ENCODE measurements at places on chromosomes 4 and X. TPM values are rescaled to one million over a fixed set of nuclear protein-coding genes. Genes with fewer than 3 reads are reported as not detected.
A peak's percentile ranks its signal among the peaks of the same experiment; 100 is the strongest.

Gene NALF2
- not detected for total RNA-seq

Gene NSG1
- total RNA-seq: 8.9 TPM

- DNase-seq: no peak
Measured at GRCh38 chr4:45679411-45679810, 444.4 kb downstream of the GABRG1 start.

GRCh38 chr4:8559011-8559410, 21.2 kb upstream of the GPR78 start:
- DNase-seq: no peak

DNA sequence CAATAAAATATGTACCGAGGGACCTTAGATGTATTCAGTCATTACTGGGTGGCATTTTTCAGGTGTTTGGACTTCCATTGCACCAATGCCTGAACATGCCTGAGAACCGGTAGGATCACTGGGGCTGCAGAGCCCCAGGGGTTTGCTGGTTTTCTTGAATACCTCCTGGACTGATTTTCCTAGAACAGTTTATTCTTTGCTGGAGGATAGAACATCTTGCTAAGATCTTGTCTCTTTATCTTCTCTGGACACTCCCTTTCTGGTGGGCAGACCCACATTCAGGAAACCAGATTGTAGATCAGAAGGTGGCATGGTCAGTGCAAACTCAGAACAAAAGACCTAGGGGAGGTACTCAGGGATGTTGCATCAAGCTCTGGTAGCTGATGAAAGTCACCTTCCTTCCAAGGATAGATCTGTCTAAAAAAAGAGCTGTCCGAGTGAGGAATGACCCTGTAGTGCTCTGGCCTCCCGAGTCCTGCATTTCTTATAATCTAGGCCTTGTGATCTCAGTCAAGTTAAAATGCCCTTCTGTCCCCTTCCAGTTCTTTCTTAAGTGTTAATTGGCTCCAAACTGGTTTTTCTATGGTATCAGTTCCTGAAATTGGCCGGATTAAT, 84.8 kb downstream of the CLDN34 start:
- DNase-seq: no peak

GRCh38 chrX:151393514-151393913, 3.5 kb upstream of the VMA21 start:
- no peak for DNase-seq

GRCh38 chr4:40238700-40239548, 42.1 kb downstream of the RHOH start:
- DNase-seq: peak; percentile 71

DNA sequence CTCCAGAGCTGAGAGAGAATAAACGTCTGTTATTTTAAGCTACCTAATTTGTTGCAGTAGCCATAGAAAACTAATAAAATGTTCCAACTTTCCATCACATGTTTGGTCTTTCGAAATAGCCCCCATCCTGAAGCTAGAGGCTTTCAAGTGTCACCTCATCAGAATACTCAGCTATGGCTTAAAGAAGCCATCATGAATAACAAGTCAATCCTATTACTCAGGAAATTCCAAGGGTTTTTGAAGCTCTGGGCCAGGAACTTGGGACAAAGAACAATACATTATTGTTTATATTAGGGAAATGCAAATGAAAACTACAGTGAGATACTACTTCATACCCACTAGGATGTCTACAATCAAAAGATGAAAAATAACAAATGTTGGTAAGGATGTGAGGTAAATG, 42.2 kb downstream of the TBCK start:
- DNase-seq: no peak

- no peak for DNase-seq
Measured at GRCh38 chrX:100643212-100643611, 787 bp upstream of the SRPX2 start.

GRCh38 chr4:7943211-7943610, 3.5 kb upstream of the AFAP1 start:
- no peak for DNase-seq

GRCh38 chr4:155403886-155404285, 27.1 kb upstream of the MAP9 start:
- peak; percentile 71 for DNase-seq

DNA sequence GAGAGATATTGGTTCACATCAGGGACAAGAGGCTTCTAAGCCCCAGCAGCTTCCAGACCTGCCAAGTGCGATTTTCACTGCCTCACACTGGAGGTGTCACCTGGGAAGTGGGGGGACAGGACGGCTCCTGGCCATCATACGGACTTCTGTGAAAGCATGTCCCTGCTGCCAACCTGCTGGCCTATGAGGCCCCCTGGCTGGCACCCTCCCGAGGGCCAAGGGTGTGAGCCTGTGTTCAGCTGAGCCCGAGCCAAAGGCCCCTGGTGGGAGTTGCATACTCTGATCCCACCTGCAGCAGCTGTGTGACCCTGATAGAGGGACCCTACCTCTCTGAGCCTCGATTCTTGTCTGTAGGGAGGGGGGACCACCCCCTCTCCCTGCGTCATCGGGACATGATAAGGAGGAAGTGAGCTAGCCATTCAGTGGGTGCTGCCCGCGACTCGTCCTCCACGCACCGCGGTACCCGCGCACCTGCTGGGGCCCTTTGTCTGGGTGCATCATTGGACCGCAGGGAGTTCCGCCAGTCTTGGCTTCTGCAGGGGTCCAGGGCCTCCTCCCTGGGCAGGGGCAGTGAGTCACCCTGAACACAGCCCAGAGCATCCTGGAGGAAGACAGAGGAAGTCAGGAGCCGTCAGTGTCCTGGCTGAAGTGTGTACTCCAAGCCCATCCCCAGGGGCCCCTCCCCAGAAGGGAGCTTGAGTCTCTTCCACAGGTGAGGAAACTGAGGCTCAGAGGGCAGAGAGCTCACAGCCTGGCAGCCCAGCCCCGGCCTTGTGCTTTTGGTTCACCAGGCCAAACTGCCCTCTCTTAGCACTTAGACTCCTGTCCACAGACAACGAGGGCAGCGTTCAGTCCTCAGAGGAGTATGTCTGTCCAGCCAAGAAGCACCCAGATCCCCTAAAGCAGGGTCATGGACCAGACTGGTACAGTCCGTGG, 24.1 kb downstream of the C4orf50 start:
- DNase-seq: no peak

DNA sequence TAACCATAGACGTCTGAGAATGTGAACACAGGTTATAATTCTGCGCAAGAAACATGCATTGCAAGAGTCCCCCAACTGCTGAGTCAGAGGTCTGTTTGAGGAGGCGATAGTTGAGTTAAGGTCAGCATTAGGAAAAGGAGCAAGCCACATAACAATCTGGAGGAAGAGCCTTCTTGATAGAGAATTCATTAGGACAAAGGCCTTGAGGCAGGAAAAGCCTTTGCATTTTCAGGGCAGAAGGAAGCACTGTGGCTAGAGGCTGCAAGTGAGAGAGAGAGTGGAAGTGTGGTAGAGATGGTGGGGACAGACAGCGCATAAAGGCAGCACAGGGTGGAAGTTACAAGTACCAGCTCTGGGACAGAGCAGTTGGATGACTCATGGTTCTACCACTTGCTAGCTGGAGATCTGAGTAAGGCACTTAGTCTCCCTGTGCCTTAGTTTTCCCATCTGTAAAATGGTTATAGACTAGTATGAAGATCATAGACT, 125.8 kb upstream of the LNX1 start:
- DNase-seq: no peak

DNA sequence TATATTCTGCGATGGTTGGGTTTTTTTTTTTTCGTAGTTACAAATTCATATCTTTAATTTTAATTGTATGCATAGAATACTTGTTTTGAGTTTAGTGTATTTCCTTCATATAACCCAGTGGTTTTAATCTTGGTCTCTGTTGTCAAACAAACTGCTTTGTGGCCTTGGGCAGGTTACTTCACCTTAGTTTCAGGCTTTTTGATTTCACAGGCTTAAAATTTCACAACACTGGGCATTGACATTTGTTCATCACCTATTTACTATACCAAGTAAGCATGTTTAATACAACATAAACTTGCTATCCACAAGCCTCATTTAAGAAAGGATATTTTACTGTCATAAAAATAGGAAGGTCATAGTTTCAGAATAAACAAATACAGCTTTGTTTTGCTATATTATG, 14.7 kb downstream of the RAPGEF2 start:
- DNase-seq: no peak

DNA sequence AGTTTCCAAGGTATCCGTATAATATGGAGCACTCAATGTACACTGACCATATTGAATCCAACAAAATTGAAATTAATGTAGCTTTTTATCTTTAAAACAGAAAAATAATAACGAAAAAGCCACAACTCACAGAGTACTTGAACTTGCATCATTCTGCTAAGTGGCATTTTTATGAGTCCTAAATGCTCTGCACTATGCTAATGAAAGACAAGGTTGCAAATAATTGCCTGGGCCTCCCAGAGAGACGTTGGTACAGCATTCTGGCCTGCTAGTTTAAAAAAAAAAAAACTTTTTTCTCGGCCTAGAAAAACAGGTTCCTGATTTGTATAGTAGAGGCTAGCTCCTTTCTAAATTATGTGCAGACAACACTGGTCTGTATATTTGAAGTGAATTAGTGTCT, 4.3 kb upstream of the FAM9B start:
- DNase-seq: no peak

- DNase-seq: peak; percentile 51
Measured at GRCh38 chrX:132181364-132181763, 37.9 kb downstream of the RAP2C start.

DNA sequence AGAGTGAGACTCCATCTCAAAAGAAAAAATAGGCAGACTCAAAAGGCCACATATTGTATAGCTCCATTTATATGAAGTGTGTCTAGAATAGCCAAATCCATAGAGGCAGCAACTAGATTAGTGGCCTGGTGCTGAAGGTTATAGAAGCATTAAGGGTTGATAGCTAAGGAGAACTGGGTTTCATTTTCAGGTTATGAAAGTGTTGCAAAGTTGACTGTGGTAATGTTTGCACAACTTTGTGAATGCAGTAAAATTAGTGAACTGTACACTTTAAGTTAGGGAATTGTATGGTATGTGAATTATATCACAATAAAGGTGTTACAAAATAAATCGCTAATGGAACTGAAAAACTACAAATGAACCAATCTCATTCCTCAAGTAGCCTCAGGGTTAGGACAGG, 28.3 kb downstream of the TXLNG start:
- DNase-seq: no peak

DNA sequence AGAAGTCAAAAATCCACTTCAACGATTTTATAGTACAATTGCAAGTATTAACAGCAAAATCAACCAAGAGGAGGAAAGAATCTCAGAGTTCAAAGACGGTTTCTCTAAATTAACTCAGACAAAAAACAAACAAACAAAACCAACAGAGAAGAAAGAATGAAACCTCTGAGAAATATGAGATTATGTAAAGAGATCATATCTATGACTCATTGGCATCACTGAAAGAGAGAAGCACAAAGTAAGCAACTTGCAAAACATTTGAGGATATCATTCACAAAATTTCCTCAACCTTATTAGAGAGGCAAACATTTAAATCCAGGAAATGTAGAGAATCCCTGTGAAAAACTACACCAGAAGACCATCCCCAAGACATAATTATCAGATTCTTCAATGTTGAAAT, 370.4 kb downstream of the INPP4B start:
- DNase-seq: no peak

- DNase-seq: peak; percentile 17
Measured at GRCh38 chr4:117328333-117328732, 243.0 kb upstream of the TRAM1L1 start.
